Right cardiac atrium (tissue), 5 donors: ENCODE measurements at places on chromosomes 2 and 18.

- no peak for DNase-seq
Observed at GRCh38 chr2:132999421-132999820, 329.4 kb upstream of the LYPD1 start.

- DNase-seq = peak; percentile 59
Observed at GRCh38 chr2:70084973-70085710, 2.1 kb upstream of the PCBP1 start.

DNA sequence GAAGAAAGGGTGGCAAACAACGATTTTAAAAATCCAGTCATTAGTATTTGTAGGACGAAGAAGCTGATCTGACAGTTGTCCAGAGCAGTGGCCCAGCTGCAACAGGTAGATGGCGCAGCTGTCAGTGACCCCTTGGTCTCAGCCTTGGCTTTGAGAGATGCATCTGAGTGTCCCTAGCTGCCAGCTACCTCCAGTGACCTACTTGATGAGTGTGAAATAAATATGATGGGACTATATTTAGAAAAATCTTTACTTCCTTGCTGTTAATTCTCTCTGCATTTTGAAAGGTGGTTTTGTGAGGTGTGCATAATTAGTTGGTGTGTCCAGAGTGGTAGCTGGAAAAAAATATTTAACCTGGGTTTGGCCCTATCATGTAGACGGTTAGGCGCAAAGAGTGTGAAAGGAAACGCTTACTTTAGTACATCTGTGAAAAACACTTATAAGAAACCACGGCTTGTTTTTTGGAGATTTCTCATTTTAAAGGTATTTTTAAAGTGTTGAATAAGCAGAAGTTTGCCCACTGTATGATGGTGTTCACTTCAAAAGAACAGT lies 963 bp downstream of the INPP1 start:
- no peak for DNase-seq

GRCh38 chr2:1563943-1564891 lies 151.0 kb downstream of the TPO start:
- peak; percentile 77 for DNase-seq

DNA sequence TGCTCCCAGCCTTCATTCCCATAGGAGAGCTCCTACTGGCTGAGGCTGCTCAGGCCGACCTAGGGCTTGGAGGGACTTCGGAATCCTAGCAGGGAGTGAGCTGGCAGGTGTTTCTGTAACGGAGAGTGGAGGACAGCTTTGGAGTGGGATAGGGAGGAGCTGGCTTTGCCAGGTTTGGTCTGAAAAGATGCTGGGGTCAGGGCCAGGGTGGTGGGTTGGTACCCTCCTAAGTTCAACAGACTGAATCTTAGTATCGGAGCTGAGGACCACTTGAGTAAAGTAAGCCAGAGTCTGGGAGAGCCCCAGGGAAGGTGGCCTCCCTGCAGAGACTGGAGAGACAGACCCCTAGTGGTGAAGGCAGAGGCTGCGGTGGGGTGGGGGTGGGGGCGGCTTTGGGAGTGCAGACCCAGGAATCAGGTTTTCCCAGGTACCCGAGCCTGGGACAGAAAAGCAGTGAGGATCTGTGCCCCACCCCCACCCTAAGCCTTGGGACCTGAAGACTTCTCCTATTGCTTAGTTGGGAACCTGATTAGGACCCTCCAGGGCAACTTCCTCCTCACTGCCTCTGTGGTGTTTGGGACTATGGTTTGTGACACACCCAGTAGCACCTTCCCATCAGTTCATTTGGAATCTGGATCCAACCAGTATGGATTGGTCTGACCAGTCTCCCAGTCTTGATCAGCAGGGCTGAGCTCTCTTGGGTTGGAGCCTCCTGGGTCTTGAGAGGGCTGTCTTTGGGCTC lies 3.0 kb downstream of the CNNM4 start:
- no peak for DNase-seq

DNA sequence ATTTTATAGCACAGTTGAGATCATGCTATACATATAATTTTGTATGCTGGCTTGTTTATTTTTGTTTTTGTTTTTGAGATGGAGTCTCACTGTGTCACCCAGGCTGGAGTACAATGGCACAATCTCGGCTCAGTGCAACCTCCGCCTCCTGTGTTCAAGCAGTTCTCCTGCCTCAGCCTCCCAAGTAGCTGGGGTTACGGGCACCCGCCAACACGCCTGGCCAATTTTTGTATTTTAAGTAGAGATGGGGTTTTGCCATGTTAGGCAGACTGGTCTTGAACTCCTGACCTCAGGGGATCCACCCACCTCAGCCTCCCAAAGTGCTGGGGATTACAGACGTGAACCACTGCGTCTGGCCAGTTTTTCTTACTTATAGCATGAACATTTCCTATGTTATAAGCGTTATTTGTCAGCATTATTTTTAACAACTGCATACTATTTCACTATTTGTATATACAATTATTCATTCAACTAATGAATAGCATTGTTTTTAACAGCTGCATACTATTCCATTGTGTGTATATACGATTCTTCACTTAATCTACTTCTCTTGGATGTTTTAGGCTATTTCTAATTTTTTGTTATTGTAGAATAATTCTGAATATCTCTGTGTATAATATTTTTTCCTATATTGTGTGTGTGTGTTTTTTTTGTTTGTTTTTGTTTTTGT lies 3.5 kb downstream of the EHD3 start:
- no peak for DNase-seq

DNA sequence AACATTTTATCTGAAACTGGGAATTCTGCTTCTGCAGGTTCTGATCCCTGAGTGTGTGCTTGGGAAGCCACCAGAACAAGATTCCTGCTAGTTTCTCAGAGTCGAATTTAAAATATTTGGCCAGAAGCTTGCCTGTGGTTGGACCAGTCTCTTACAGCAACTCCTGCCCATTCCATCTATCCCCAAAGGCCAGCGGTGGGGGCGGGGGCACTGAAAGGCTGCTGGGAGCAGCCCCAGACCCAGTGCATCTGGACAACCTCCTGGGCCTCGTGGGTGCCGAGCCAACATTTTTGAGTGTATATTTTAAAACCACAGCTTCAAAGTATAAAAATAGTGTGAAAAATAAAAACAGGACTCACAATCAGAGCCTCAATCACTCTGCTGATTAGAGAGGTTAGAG lies 38.6 kb upstream of the ZFP36L2 start:
- peak; percentile 75 for DNase-seq

DNA sequence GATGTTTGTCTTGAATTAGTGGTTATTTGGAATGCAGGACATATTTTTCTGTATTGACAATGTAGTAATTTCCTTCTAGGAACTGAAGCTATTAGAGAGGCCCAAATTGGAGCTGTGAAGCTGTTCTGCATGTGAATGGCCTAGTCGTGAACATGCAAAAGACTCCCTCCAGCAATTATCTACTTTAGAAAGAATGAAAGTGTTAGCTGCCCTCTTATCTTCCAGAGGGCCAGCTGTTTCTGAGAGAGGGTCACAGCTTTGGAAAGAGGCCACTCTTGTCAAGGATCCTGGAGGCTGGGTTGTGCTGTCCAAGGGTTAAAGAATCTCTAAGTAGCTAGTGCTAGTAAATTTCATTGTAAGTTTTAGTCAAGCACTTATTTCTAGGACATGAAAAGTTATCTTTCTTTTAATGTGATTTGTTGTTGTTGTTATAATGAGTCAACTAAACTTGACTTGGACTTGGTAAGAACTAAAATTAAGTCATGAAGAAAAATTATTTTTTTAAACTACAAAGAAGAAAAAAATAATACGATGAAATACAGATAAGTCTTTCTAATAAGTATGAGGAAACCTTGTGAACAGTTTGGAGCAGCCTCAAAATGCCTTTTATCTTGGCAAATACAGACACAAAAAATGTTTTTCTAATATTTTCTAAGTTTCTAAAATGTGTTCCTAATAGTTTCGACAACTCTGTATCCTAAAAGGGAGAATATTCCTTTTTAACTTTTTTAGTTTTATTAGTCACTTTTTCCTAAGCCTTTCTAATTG lies 36.8 kb downstream of the DPP4 start:
- DNase-seq = no peak

- DNase-seq = no peak
Observed at GRCh38 chr2:118638453-118638852, 209.0 kb downstream of the EN1 start.

DNA sequence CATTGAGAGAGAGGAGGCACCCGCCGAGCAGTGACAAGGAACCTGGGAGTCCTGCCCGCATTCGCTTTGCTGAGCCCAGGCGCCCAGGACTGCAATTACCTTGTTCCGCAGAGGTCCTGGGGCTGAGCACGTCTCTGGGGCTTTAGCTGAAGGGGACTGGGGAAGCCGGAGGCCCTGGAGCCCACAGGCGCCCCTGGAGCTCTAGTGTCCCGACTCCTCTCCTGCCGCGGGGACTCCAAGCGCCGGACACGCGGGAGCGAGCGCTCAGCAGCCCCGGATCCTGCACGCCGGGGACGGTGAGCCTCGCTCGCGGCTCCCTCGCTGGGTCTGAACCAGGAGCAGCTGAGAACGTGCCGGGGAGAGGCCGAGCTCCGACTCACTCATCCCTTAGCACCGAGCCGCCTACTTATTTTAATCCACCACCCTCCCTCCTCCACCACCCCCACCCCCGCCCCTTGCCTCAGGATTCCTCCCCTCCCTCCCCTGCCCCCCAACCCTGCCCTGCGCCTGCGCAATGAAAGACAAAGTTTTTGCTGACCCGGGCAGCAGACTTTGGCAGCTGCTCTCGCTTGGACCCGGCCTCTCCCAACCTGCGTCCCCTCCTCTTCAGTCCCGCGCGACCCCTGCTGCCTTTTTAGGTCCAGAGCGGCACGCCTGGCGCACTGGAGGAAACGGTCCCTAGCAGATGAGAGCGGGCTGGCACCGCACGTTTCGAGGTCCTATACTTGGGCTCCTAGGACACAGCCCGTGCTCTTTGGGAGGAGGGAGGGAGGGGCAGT lies at the start of gene OSR1:
Gene OSR1, minus strand, starts transcription at position 382 of the 779 bp plus-strand sequence. CDS start 4,818 bp downstream, outside the sequence.
- peak; percentile 78 for DNase-seq

- no peak for DNase-seq
Observed at GRCh38 chr2:80086831-80087230, 217.7 kb downstream of the LRRTM1 start.
